ELF-1 (cell line): ENCODE measurements at places on chromosomes 5 and 9.

DNA sequence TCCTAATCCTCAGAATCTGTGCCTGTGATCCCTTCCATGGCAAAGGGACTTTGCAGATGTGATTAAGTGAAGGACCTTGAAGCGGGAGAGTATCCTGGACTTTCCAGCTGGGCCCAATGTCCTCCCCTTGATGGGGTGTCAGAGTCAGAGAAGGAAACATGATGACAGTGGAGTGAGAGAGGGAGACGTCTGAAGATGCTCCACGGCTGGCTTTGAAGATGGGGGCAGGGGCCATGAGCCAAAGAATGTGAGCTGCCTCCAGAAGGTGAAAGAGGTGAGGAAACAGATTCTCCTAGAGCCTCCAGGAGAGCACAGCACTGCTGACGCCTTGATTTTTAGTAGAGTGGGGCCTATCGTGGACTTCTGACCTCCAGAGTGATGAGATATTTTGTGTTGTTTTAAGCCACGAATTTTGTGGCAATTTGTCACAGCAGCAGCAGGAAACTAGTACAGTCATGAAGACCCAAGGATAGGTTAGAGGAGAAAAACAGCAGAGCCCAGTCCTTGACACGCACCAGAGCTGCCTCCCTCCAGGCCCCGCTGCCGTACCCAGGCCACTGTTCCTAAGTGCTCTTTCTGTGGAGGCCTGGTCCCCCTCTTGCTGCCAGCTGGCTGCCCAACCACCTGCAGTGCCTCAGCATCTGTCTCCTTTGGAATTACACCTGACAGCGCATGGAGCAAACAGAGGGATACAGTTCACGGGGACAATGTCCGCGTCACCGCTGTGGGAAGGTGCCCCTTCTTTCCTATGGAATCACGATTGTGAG is 78.1 kb downstream of the MACROH2A1 start:
- DNase-seq: no peak

GRCh38 chr5:118611332-118611945 is 376.9 kb downstream of the DTWD2 start:
- peak; percentile 29 for DNase-seq

- DNase-seq: no peak
Measured at GRCh38 chr5:1104327-1105006, 7.4 kb downstream of the SLC12A7 start.

- no peak for DNase-seq
Measured at GRCh38 chr9:127293767-127294166, 29.2 kb downstream of the GARNL3 start.

DNA sequence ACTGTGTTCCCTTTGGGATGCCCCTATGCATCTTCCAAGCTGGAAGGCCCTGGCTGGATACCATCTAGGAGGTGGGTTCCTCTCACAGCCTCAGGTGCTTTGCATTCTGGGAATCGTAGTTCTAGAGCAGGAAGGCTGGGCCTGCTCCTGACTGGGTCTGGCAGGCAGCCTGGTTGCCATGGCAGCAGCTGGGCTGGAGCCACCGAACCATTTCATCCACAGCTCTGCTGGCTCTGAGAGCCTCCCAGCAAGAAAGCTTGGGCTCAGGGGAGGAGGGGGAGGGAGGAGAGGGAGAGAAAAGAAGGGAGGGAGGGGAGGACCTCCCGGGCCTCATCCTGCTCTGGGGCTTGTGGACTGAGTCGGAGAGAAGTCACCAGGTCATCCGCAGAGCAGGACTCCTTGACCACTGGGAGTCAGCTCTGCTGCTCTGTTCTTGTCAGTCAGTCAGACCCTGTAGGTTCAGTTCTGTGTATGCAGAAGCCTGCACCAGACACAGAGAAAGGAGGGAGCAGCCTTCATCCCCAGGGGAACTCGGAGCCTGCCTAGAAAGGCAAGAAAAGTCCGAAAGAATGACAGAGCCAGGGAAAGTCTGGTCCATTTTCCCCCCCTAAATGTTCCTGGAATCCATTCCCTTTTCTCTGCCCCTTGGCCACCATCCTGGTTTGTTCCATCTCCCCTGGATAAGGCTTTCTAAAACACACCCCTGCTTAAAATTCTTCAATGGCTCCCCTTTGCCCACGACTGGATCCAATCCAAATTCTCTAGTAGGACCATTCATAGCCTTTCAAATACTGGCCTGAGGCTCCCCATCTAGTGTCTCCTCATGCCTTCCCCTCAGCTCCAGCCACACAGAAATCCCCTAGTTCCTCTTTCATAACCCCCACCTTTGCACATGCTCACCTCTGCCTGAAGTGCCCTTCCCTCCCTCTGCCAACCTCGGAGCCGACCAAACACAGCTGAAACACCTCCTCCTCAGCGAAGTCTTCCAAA is 65.4 kb upstream of the ARAP3 start:
- DNase-seq: peak; percentile 93

DNA sequence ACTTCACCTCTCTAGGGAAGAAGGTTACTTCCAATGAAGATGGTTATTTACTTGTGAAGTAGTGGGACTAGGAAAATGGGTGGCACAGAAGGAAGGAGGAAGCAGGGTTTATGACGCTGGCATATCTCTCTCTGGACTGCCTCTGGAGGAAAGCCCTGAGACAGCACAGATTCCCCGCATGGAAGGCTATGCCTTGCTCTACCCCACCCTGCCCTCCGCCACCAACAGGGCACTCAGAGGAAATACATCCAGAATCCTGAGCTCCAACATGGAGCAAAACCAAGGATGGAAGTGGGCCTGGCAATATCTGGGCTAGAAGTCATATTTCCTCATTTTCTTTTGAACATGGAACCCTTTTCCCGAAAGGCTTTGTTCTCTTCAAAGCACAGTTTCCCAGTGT is 346.9 kb downstream of the ZSWIM6 start:
- peak; percentile 23 for DNase-seq

DNA sequence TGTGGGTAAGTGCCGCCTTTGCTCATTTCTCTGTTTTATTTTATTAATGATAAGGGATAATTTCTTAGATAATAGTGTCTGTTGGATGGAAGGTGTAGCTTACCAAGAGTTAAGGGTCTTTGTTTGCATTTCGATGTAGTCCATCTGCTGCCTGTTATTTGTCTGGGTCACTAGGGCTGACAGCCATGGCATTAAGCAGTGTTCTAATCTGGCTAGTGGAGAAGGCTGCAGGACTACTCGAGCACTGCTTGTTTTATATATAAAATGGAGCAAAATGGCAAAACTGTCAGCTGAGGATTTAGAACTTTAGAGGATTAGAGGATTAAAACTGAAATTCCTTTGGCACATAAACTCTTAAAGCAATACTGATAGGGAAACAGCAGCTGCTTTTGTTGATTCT is 67.5 kb downstream of the C7 start:
- DNase-seq: no peak

GRCh38 chr9:108637340-108637739 is 218.4 kb downstream of the ACTL7B start:
- peak; percentile 10 for DNase-seq

DNA sequence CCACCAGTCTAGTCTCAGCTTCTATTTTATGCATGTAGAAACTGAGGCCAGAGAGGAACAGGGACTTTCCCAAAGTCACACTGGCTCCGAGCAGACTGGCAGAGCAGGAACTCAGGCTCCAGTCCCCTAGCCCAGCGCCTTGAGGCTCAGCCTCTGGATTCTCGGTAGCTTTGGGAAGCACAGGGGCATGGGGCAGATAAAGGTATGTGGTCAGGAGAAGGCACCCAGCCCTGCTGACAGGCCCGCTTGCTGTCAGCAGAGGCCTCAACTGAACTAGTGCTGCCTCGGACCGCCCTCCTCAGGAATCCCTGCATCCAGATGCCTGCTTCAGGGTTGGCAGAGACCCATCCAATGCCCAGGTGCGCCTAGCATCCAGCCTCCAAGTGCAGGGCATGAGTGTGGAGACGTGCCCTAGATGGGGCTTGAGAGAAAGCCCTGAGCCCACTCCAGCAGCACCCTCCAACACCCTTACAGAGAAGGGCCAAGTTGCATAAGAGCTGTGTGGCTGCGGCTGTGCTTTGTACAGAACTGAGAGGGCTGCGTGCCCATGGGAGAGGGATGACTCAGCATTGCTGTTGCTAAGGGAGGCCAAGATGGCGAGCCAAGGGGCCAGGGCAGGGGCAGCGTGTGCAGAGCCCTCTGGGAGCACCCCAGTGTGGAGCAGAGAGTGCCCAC is 168.6 kb downstream of the MACROH2A1 start:
- no peak for DNase-seq

GRCh38 chr9:34825775-34826174 is 115.8 kb upstream of the CCL21 start:
- no peak for DNase-seq

DNA sequence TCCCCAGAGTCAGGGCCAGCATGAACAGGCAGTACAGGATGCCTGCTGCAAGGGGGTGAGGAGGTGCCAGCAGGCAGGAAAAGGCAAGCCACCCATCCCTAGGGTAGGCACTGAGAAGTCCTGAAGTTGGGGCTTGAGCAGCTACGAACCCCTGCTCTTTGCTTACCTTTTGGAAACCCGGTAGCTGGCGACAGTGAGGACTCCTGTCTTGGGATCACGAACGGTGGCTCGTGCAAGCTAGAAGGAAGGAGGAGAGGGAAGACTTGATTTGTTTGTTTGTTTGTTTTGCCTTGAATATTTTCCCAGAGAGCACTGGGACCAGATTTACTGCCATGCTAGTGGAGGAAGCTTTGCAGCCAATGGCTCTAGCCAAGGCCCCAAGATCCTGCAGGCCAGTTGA is 23.7 kb downstream of the P4HA2 start:
- no peak for DNase-seq

GRCh38 chr5:68304421-68305052 is 89.0 kb downstream of the PIK3R1 start:
- no peak for DNase-seq

DNA sequence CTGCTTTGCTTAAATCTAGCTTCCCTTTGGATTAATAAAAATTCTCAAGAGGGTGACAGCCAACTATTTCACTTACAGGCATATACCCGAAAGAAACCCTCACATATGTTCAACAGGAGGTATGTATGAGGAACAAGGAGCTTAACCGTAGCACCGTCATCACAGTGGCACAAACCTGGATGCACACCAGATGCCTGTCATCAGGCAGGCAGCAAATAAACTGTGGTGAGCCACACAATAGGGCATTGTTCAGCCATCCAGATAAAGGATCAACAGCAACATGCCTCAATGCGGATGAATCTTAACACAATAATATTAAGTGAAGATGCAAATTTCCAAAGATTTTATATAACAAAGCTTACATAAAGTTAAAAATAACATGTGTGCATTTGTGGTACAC is 5.5 kb upstream of the TNFSF15 start:
- no peak for DNase-seq

GRCh38 chr5:37789991-37790390 is 49.9 kb downstream of the GDNF start:
- DNase-seq: no peak

DNA sequence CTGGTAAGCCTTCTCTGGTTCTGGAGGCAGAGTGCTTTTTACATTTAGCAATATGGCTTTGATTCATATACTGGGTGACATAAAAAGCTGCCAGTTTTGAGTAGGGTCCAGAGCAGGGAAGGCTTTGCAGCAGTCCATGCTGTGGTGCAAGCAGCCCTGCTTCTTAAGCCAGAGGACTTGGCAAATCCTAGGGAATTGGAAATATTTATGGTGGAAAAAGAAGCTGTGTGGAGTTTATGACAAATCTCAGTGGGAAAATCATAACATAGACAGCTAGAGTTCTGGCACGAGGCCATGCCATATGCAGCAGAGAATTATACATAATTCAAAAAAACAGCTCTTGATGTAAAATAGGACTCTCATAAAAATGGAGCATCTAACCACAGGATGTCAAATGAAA is 536.4 kb downstream of the RASEF start:
- DNase-seq: no peak

DNA sequence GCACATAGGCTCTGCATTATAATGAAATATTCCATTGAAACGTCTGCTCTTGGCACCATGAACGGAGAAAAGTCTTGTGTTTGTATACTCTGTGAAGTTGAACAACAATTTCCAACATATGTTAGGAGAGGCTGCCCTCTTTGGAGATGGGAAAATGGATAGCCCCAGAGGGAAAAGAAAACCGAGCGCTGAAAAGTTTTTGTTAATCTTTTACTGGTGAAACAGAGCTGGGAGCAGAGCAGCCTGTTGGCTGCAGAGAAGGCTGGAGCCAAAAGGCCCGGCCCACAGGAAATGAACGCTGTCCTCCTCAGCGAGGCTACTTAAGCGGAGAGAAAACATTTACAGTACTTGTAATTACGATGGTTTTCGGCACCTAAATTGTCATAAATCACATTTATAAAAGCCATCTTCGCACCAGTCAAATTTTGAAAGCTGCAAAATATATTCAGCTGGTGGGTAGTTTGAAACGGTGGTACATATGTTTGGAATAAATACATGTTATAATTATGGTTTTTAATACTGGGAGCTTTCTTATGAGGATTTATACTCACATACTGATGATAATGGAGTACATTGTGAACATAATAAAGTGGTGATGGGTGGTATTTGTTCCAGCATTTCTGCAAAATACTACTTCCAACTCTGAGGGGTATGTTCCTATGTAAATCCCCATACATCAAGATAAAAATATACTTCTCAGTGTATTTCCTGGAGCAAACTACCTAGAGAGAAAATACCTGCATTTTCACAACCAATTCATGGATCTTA is 129.6 kb upstream of the CNTLN start:
- DNase-seq: no peak

DNA sequence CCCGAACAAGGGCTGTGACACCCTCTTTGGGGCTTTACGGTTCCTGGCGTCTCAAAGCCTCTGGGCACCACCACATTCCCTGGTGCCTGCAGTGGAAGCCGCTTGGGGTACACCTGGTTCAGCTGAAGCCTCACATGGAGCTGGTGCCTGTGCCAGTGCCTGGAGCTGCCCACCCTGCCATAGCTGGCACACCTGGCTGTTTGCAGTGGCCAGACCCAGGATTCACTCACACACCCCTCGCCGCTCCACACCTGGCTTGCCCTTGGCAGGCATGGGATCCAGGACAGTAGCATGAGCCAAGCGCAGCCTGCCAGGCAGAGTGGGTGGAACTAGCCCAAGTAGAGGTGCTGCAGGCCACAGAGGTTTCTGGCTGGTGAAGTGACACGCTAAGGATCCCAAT is 641.8 kb downstream of the TLE4 start:
- no peak for DNase-seq
